ENCODE measurements at places on chromosomes 6 and 20. TPM values are rescaled to one million over a fixed set of nuclear protein-coding genes. Genes with fewer than 3 reads are reported as not detected.
A peak's percentile ranks its signal among the peaks of the same experiment; 100 is the strongest.

- DNase-seq, result peak; percentile 76
Measured at GRCh38 chr6:106097411-106098231, 11.5 kb downstream of the PRDM1 start.

DNA sequence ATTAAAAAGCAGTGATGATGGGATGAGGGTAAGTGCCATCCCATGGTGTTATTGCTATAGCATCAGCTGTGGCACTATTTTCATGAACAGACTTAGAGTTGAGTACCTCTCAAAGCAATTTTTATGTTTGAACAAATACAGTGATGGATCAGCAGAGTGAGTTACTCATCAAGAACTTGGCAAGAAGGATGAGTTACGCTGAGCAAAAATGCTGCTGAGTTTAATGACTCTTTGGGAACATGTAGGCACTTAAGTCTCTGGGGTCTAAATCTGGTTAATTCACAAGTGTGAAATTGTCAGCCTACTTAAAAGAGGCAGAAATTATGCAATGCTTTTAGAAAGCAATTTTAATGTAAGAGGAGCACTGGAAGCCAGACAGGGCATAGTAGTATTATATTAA, 78.5 kb upstream of the AHI1 start:
- no peak for DNase-seq

DNA sequence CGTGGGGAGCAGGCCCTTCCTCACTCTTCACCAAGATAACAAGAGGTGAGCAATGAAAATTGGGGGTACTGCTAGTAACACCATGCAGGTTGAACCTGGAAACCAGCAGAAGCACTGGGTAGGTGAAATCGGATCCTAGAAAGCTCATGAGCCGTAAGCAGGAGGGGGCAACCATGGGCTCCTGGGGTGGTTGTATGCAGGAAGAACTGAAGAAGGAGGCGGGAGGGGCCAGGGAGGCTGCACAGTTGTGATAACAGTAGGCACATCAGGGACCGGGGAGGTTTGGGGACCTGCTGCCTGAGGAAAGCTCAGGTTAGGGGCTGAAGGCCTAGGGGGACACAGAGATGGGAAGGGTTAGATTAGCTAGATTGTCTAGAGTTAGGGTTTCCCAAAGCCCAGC, 5.6 kb upstream of the LY6G5C start:
- no peak for DNase-seq

DNA sequence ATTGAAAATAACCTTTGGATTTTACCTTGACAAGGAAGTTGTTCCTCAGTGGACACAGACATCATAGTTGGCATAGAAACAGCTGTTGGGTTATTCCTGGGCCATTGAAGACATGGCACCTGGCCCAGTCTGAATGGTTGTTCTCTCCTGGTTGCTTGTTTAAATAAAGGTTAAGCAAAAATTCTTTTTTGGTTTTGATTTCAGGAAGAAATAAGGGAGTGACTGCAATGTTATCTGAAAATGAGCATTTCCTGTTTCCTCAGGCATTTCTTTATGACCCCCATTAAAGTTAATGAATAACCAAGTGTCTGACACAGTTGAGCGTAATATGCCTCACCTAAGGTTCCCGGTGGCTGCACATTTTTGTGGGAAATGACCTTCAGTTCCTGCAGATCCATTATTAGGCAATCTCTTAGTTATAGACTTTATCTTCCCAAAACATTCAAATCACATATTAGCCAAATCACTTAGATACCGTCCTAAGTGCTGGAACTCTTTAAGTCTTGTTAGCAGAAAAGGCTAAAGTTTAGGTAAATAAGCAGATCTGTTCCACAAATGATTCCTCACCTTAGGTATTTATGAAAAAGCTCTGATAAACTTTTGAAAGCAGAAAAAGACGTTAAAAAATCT, 648.7 kb upstream of the FLRT3 start:
- DNase-seq, result no peak

DNA sequence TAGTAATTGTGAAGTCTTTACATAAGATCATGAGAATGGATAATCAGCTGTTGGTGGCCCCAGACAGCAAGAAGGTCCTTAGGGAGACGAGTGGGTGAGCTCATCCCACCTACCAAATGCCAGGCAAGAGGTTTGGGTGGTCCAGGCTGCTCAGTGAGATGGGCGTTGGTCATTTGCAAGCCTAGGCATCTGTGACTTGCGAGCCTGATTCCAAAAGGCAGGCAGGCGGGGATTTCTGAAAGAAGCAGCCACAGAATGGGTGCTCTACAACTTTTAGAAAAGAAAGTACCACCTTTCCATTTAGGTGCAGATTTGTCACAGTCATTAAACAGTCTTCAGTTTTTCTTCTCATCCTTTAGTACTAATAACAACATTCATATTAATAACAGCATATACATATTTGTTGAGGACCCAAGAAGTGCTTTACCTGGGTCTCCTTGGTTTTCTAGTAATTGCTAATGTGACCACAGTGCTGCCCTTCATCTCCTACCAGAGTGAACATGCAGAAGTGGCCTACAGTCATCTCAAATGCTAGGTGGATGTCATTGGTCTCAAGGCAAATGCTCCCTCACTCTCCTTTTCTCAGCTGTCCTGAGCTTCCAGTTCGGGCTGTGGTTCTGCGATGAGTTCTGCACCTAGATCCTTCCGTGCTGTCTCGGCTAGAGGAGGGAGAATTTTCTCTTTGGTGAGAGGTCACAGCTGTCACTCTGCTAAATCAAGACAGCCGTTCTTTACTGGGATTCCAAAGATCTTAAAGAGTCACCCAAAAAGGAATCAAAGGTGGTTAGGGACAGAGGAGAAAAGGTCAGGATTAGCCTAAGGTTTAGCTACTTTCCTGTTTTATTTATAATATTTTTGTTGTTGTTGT, 2.7 kb downstream of the WRNIP1 start:
- DNase-seq, result no peak

DNA sequence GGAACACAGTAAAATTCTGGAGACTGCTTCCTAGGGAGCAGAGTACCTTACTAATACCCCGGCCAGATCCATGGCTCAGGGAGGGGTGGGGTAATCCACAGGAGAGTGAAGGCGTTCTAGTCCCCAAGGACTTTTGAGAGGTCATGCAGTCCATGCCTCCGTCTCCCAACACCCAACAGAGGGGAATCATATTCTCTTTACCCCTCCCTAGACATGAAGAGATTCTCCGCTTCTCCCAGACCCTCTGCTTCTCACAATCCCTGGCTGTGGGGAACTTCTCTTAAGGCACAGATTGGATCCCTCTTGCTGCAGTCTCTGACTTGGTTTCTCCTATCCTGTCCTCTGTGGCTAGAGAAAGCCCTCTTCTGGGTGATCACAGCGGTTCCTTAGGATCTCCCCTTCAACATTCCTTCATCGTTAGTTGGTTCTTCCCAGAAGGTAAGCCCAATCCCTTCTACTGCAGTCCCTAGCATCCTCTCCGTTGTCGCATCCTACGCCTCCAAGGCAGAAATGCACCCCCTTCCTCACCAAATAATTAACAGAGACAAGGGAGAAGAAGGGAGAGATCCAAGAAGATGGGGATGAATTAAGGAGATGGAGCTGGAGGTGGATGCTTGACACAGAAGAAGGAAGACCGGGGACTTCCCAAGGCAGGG, 562 bp downstream of the GGT7 start:
- DNase-seq, result no peak

The OR12D3 gene
- total RNA-seq, result not detected

- no peak for DNase-seq
Measured at GRCh38 chr20:38260378-38261053, at the start of gene KIAA1755. TSS of gene KIAA1755 (minus strand) at chr20:38260735. CDS start at chr20:38260500, 235 bp downstream.

DNA sequence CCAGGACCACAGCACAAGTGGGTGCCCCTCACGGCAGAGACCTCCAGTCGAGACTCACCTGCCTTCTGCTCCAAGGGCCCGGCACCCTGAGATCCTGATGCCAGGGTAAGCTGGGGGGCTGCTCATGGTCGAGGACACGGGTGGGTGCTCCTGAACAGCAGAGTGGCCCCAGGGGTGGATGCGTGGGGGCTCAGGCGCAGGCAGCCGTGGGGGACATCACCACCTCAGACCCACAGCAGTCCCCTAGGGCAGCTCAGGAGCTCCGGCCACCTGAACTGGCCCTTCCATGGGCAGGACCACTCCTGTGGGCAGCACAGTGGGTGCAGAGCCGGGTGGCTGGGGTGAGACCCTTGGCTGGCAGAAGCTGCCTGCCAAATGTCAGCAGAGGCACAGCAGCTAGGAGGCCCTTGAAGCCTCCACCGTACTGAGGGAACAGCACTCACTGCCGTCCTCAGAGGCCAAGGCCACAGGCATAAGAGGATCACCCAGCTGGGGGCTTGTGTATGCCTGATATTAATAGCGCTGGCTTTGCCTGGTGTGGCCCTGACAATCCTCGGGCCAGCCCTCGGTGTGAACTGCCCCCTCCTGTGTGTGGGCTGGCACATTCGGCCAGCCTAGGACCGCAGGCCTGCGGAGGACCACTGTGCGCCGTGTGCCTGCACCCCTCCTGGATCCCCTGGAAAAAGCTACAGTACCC, 5.4 kb downstream of the UCKL1 start:
- no peak for DNase-seq

The ZNF311 gene
- total RNA-seq, result 0.39 TPM

The NXT1 gene
- total RNA-seq, result 35.5 TPM

- DNase-seq, result no peak
Measured at GRCh38 chr6:93916716-93917115, 497.4 kb upstream of the EPHA7 start.

GRCh38 chr6:91031581-91031980, 444.7 kb upstream of the MAP3K7 start:
- no peak for DNase-seq

DNA sequence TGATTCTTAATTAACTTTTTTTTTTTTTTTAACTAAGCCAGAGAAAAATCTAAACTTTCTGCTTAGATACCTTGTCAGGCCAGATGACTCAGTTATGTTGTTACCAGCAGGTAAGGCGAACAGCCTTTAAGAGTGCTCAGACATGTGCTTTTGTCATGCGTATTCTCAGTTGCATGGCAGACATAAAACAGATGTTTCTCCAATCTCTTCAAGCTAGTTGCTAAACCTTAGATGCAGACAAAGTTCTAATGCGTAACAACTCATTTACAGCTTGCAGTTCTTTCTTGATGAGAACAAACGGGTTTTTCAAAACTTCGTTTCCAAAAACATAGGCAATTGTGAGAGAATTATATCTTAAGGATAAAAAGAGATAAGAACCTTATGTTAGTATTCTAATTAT, 49.6 kb upstream of the GFRAL start:
- DNase-seq, result no peak

- no peak for DNase-seq
Measured at GRCh38 chr6:15586503-15586902, 76.3 kb downstream of the DTNBP1 start.

GRCh38 chr6:108260126-108260808, 573 bp downstream of the SNX3 start:
- peak; percentile 44 for DNase-seq

DNA sequence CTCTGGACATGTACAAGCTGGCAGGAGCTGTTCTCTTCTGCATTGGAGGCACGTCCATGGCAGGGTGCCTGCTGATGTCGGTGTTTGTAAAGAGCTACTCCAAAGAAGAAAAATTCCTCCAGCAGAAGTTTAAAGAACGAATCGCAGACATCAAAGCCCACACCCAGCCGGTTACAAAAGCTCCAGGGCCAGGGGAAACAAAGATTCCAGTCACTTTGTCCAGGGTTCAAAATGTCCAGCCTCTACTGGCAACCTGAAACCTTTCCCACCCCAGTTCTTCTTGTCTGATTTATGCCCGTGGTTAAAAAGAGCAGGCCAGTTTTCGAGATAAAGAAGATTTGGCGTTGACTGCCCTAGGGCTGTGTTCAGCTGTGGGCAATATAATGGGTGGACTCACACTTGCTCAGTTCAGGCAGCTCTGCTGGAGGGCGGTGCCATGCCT, 19.7 kb downstream of the NRSN1 start:
- DNase-seq, result no peak

DNA sequence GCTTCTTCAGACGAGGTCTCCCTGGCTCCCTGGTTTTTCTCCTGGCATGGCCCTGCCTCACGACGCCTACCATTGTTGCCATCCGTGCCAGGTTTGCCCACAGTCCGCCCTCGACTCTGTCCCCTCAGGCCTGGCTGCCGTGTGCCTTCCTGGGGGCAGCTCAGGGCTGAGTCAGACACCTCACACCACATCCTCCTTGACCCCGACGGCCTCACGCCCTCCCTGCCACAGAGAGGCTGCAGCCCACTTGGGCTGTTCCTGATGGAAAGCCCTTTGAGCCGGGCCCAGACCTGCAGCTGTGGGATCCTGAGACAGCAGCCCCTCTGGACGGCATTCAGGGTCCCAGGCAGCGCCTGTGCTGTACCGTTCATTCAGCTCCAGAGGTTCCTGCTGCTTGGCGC, 108.3 kb downstream of the PSMB1 start:
- DNase-seq, result no peak

GRCh38 chr20:24723647-24724352, 225.3 kb upstream of the CST7 start:
- no peak for DNase-seq

The C6orf15 gene
- total RNA-seq, result not detected

DNA sequence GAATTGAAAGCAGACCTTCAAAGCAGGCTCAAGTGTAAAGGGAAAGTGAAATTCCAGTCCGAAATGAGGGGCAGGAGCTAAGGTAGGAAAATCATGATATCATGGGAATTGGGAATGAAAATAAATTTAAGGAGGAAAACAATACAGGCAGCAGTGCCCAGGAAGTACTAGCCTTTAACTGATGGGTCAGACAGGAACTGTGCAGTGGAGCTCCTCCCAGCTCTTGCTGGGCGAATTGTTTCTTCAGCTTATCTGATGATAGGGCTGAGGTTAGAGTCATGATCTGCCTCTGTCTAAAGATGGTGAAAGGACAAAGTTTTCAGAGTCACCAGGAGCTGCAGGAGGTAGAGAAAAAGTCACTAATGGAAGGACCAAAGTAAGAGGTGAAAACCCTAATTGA, 457.9 kb upstream of the PTCHD4 start:
- DNase-seq, result no peak

DNA sequence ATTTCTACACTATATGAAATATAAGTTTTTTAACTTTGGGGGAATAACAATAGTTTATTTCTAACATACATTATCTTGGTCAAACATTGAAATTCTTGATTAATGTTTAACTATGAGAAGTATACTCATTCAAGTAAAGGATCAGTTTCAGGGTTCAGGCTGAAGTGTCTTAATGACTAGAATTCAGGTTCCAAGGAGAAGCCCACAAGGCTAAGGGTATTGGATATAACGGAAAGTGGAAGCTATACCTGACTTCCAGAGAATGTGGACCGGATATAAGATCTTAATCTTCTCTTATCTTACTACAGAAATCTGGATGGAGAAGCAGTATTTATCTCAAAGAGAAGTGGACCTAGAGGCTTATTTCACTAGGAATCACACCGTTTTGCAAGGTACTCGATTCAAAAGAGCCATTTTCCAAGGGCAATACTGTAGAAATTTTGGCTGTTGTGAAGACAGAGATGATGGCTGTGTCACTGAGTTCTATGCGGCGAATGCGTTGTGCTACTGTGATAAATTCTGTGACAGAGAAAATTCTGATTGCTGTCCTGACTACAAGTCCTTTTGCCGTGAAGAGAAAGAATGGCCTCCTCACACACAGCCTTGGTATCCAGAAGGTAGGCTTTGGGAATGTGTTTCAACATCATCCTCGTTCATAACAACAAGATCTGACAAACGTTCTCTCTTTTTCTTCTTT, at the start of gene TINAG:
Gene TINAG, plus strand, starts transcription at position 153 of the 697 bp plus-strand sequence. Its CDS starts 110 bp downstream, at position 263.
- no peak for DNase-seq

Measured in activated CD8-positive, alpha-beta T cell treated with anti-CD3 and anti-CD28 coated beads, Interleukin-2, amount 10 ng/mL, durations not matched to agents 7 days and 5 days (primary cell).